Renal cortical epithelial cell (primary cell): ENCODE measurements at places on chromosomes 13 and 19. TPM values are rescaled to one million over a fixed set of nuclear protein-coding genes. Genes with fewer than 3 reads are reported as not detected.

GRCh38 chr13:66665991-66666390, 564.1 kb downstream of the PCDH9 start:
- peak; percentile 99 for DNase-seq

The B3GNT8 gene
- total RNA-seq = 0.87 and 2.1 TPM in 2 replicates

The LNX2 gene
- 9.0 and 16.5 TPM in 2 replicates for total RNA-seq

The PIP5K1C gene
- 8.0 and 38.4 TPM in 2 replicates for total RNA-seq

The ZNF829 gene
- 3.8 and 4.0 TPM in 2 replicates for total RNA-seq

DNA sequence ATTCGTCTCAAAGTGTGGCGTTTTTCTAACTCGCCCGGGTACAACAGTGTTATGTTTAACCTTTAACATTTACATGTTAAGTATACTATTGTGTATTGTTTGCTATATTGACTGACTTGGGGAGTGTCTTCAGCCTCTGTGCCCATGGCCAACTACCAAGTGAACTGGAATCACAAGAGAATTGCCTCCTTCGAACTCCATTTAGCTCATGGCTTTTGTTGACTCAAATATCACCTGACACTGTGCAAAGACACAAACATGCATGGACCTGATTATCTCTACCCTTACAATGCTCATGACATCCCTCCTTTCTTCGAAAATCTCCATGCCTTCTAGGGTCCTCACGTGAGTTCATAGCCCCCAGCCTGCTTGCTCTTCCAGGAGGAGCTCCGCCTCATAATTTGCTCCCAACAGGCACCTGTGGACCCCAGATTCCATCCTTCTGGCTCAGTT, 704 bp downstream of the ZNF814 start:
- peak; percentile 19 for DNase-seq

The FXYD1 gene
- total RNA-seq = not detected in 2 replicates
